ENCODE measurements at places on chromosomes 5 and 9. TPM values are rescaled to one million over a fixed set of nuclear protein-coding genes. Genes with fewer than 3 reads are reported as not detected.

Gene DNLZ
- total RNA-seq = 11.8 TPM

Gene IFNA21
- total RNA-seq = not detected

Gene SHISAL2B
- total RNA-seq = not detected

Gene SLC4A9
- total RNA-seq = not detected

Gene CAMK2A
- not detected for total RNA-seq

Gene TCERG1
- total RNA-seq = 17.4 TPM

Gene PCDHA1
- under 0.01 TPM for total RNA-seq

Gene IL17B
- not detected for total RNA-seq

Gene FLT4
- 533 TPM for total RNA-seq

Gene FBLL1
- 0.98 TPM for total RNA-seq

Gene PDE6A
- 0.11 TPM for total RNA-seq

Gene OR1J2
- total RNA-seq = not detected

Gene PCDHGB6
- 3.7 TPM for total RNA-seq

Gene NTRK2
- total RNA-seq = under 0.01 TPM

Gene PKD2L2
- not detected for total RNA-seq
